ENCODE measurements at places on chromosomes 16 and 17.

- DNase-seq = no peak
Measured at GRCh38 chr17:78411241-78411857, 32.9 kb downstream of the PGS1 start.

DNA sequence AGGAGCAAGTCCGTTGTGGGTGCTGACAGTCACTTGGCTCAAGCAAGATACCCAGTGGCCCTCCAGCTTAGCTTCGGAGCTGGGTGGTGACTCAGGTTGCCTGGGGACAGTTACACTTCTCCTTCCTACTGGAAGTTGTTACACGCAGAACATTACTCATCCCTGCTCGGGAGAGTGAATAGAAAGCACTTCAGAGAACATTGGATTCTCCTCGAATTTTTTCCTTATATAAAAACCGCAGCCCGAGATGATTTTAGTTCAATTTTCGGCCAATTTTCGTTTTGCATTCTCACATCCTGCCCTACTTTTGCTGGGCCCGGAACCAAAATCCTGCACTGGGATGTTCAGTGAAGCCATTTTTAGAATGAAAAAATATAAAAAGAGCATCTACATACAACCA lies 99.7 kb downstream of the ELAC2 start:
- no peak for DNase-seq

- DNase-seq = no peak
Measured at GRCh38 chr17:34259146-34259545, 4.1 kb downstream of the CCL2 start.

GRCh38 chr17:38873640-38874380 lies 4.0 kb downstream of the LASP1 start:
- no peak for DNase-seq

- DNase-seq = peak; percentile 18
Measured at GRCh38 chr17:6749519-6749918, 6.3 kb upstream of the XAF1 start.

- no peak for DNase-seq
Measured at GRCh38 chr16:85269165-85269564, 156.9 kb upstream of the CIBAR2 start.

DNA sequence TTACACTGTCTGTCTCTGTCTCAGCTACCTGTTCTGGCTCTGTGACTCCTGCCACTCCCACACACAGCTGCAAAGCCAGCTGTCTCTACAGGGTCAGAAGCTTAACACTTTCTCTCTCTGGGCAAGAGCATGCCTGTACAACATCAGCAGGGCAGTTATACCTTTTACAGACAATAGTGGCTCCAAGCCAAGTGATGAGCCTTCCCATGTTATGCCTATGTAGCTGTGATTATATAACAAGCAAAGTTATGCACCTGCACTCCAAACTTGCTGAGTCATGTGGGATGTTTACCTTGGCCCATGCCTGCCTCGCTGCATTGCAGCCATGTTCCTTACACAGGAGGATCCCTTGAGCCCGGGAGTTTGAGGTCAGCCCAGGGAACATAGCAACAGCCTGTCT lies 31.8 kb upstream of the APPBP2 start:
- peak; percentile 13 for DNase-seq

DNA sequence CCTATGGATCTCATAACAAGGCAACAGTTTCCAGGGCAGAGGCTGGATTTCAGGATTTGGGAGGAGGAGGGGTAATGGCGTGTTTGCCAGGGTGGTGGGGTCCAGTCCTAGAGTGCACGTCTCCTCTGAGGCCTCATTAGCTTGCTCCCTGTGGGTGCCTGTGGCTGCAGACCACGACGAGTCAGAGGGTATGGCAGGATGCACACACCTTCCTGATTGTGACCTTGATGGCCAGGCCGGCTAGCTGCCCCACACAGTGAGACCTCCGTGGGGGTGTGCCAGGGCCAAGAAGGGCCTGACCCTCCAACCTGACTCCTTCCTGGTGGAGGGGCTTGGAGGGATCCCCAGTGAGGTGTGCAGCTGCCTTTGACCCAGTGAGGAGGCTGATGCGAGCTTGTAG lies 4.0 kb upstream of the SMTNL2 start:
- no peak for DNase-seq

DNA sequence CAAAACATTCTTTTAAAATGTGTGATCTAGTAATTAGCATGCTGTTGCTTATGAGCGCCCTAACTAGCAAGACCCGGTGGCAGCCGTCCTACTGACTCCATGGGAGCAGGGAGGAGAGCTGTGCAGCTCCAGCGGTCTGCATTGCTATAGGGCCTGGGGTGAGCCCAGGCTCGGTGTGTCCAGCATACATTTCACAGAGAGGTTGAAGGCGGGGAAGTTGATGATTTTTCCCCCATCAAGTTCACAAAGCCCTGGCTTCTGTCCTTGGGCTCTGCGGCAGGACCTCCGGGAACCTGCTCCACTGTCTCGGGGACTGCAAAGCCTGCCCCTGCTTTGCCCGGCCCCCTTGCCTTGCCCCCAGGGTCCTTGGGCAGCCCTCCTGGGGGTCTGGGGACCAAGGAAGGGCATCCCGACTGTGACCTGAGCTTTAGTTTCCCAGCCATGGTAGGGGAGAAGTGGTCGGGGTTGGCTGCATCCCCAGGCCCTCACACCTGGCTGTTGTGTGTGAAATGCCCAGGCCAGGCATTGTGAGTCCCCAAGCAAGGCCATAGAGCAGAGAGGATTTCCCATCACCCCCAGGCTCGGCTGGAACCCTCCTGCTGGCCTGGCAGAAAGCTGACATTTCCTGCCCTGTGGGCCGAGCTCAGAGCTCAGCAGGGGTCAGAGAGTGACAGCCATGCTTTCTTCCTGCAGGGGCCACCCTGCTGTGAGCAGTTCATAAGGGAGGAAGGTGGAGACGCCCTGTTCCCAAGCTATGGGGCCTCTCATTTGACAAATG lies 24.8 kb downstream of the KCNJ12 start:
- DNase-seq = no peak

- no peak for DNase-seq
Measured at GRCh38 chr16:30030841-30031413, at the start of gene TLCD3B. Gene TLCD3B (minus strand): TSS chr16:30031271. CDS start chr16:30030527, 744 bp downstream.

- DNase-seq = no peak
Measured at GRCh38 chr16:47604306-47604705, 143.2 kb downstream of the PHKB start.

DNA sequence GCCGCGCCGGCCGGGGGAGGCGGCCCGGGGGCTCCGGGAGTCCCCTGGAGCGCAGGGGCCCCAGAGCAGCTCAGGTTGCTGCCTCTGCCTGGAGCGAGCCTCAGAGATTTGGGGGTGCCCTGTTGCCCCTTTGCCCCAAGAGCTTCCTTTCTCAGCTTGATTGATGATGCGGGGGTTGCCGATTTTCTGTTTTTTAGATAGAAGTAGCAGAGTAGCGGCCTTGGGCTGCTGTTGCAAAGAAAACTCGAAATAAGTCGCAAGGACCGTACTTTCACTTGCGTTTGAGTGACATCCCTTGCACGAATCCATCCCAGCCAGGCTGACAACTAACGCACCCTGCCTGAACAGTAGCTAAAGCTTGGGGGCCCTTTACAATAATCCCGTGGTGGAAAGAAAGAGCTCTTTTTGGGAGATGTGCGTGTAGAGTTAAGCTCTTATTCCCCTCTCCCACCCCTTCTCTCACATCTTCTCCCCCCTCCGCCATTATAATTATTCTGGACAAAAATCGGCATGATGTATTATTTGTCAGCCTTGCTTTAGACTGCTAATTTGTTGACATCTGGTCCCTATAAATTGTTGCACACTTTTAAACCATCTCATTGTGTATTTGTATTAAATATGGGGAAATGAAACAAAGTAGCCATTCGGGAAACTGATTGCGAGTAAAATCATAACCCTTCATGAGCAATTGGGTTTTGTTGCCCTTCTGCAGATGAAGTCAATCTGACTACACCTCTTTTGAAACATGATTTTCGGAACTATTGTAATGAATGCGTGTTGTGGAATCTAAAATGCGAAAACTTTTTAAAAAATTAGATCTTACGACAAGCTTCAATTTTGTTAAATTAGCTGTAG lies 873 bp downstream of the USP10 start:
- DNase-seq = peak; percentile 48

GRCh38 chr17:39404542-39405378 lies 3.3 kb upstream of the FBXL20 start:
- no peak for DNase-seq

- no peak for DNase-seq
Measured at GRCh38 chr16:8996891-8997290, 33.2 kb upstream of the USP7 start.

DNA sequence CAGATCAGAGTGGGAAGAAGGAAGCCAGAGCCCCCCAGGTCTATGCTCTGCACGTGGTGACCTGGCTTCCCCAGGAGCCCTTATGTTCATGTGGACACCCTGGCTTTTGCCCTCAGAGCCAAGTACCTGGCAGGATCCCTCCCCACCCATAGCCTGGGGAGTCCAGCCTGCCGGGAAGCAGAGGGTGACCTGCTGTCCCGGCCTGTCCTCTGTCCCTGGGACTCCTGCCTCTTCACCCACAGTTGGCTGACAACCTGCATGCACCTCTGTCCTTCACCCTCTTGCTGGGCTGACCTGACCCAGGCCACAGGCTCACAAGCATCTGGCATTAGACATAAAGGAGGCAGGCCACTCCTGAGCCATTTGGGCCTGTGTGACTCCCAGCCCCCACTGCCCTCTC lies 60.2 kb downstream of the SMPD3 start:
- no peak for DNase-seq

- DNase-seq = no peak
Measured at GRCh38 chr17:19453296-19453695, 42.3 kb downstream of the RNF112 start.

GRCh38 chr16:2337431-2338296 lies 2.9 kb downstream of the ABCA3 start:
- no peak for DNase-seq

DNA sequence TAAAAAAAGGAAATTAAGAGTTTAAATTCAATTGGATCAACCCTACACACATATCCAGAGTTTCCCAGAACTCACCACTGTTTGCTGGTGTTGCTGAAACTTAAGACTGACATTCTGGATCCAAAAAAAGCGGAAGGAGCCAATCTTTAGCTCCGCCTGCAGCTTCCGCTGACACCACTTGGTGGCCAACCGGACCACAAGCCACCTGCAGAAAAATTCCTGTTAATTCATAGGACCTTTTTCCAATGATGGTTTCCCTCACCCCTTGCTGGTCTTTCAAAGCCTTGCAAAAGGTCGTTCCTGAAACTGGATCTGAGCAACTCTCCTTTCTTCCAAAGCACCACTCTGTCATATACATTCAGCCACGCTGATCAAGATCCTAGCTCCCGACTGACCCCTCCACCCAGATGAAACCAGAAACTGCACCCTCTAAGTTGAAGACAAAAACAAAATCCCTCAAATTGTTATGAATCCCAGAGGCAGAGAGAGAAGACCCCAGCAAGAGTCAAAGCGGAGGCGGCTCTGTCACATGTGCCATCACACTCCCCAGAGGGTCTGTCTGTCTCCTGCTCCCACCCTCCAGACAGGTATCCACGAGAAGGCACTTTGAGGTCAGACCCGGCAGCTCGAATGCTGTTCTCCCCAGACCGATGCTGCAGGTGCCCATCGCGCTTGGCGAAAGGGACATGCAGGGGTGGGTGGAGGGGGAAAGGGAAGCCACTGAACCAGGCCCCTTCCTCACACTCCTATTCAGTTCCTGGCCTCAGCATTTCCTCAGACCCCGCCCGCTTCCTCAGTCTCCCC lies 773 bp downstream of the BLTP2 start:
- DNase-seq = peak; percentile 21

DNA sequence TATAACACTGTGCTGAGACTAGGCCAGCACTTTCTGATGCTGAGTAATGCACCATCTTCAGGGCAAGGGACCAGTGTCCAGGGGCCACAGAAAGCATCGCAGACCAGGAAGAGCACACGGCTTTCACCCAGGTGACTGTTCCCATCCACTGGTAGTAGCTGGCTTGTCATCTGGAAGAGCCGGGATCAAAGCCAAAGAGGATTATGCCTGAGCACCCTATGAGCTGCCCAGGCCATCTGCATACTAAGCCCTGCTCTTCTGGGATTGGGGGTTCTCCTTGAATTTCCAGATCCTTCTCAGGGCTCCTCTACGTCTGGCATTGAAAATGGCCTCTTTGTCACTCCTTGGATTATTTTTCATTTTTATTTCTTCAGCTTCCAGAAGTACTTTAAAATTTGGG lies 140.7 kb downstream of the IRX3 start:
- no peak for DNase-seq

DNA sequence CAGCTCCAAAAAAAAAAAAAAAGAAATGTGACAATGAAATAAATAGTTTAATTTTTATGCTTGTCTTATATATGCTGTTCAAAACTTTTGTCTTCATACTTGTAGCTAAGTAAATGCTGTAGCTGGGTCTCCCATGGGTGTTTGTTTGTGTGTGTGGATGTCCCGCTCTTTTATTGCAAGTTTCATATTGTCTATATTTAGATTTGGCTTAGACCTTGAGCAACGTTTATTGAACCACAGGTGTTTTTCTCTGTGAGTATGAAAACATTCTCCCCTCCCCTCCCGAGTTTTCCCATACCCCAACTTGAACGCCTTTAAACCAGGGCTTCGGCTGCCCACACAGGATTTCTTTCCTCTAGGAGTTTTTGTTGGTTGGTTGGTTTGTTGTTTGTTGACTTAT lies 45.2 kb downstream of the MFSD11 start:
- no peak for DNase-seq

GRCh38 chr16:58042886-58043515 lies 17.4 kb downstream of the MMP15 start:
- DNase-seq = no peak

DNA sequence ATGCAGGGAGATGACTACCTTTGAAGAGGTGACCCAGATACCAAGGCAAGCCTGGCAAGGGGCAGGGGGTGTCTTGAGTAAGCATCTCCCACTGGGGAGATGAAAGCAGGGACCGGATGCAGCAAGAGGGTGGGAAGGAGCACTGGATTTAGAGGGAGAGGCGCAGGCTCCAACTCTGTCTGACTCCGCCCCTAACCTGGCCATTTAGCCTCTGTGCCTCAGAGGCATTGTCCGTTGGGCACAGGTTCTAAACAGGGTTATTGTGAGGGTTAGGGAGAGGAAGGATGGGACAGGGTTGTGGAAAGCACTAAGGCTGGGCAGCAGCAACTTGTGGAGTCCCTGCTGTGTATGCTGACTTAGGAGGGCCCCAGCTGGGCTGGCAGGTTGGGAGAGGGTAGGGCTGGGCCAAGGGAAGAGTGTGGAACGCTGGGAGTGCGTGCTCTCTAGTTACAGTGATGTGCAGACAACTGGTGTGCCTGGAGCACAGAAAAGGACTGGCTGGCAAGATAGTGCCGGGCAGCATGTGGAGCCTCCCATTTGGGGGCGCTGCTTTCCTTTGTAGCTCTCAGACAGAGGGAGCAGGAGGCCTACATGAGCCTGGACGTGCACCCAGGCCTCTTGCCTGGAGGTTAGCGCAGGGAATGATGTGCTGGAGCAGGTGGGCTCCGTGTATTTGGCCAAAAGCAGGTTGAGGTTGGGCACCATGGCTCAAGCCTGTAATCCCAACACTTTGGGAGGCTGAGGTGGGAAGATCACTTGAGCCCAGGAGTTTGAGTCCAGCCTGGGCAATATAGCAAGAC lies 26.2 kb downstream of the TBX2 start:
- no peak for DNase-seq

DNA sequence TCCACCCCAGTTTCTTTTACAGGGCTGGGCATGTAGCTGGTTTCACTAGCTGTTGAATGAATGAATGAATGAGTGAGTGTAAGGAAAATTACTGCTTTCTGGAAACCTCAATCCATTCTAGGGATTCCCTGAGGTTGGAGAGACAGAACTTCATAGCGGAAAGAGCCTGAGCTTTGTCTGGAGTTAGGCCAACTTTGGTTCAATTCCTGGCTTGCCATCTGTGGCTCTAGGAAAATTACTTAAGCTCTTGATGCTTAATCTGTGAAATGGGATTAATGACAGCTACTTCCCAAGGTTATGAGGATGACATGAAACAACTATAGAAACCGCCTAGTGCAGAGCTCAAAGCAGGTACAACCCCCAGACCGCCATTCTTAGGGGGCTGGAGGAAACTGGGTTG lies 76.3 kb upstream of the AXIN2 start:
- DNase-seq = no peak
